ENCODE measurements at places on chromosomes 5 and 9.

GRCh38 chr9:22105005-22105722 lies 96.1 kb upstream of the CDKN2B start:
- DNase-seq: no peak

DNA sequence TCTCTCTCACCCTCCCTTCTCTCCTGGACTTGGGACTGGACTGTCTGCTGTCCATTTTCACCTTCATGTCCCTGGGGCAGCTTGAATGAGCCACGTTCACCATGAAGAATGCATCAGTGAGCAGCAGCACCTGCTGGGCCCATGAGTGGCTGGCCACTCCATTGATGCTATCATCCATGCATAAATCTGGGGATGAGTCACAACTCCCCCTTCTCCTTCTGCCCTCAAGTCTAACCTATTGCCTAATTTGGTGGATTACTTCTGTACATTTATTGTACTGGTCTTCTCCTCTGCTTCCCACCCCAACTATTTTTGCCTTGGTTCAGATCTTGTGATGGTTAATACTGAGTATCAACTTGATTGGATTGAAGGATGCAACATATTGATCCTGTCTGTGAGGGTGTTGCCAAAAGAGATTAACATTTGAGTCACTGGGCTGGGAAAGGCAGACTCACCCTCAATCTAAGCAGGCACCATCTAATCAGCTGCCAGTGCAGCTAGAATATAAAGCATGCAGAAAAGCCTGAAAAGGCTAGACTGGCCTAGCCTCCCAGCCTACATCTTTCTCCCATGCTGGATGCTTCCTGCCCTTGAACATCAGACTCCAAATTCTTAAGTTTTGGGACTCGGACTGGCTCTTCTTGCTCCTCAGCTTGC lies 46.7 kb downstream of the GDNF start:
- no peak for DNase-seq

DNA sequence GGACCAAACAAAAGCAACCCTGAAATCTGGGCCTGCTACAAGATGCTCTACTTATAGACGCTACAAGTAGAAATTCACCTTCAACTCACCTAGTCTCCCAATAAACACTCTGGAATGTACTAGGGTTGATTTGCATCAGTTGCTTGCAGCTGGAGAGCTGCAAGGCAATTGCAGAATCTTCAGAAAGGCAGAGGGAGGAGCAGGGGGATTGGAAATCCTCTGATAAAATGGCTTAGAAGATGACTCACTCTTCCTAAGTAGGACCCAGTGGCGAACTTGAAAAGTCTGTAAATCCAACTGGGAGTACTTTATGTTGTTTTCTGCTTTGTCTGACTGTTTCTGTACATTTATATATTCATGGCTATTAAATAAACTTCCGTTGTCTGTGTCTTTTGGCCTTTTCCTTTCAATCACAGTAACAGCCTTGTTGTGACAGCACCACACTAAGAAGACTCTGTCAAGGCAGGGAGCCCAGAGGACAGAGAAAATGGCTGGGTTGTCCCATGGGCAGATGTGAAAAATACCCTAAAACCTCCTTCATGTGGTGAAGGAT lies 14.7 kb upstream of the MLLT3 start:
- no peak for DNase-seq

DNA sequence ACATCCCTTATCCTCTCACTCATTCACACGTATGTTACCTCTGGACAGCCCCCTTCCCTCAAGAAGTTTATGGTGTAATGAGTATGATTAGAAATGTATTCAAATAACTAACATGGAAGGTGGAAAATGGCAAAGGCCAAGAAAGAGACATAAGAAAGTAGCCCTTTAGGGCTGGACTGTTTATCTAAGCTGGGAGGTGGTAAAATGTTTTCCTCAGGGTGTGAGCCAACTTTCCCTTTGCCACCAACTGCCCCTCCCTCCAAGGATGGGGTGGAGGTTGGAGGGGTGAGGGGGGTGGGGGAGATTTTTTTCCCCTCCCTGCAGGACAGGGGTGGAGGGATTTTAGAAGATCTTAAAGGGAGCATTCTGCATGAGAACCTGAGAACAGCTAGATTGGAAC lies 8.2 kb downstream of the SLC45A2 start:
- no peak for DNase-seq

DNA sequence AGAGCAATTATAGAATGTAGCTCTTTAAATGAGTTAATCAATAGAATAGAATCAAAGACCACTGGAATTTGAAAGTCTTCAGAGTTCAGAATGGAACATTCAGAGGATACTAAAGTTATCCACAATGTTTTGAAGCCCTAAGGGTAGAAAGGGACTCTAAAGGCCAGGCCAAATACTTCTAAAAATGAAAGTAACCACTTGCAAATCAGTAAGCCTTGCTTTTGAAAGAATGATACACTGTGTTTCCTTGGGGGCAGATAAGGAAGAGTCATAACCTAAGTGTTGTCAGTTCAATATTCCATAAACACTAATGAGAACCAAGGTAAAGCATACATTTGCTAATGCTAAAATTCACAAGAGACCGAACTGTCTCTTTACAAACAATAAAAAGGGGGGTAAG lies 813.5 kb downstream of the PTPRD start:
- no peak for DNase-seq

DNA sequence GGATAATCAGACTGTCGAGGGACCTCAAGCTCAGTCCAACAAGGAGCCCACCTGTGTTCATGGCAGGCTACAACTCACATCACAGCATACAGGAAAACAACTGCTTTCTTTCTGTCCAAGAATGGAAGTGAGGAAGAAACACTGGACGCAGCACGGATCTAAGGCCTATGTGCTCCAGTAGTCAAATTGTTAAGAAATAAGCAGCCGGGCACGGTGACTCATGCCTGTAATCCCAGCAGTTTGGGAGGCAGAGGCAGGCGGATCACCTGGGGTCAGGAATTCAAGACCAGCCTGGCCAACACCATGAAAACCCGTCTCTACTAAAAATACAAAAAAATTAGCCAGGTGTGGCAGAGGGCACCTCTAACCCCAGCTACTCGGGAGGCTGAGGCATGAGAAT lies 427.8 kb downstream of the BNC2 start:
- DNase-seq: no peak

DNA sequence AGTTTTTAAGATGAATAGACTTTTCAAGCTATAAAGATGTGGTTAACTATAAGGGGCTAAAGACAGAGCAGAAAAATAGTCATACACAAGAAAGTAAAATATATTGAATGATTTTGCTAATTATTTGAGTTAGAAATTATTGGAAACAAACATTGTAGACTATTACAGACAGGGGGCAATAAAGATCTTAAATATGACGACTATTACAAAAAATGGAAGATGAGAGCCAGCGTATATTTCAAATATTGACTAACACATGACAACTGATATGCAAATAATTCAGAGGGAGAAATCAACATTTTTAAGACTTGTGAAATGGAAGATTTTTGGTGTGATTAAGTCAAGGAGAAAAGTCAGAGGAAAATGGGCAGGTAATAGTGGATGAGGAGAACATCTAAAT lies 520.2 kb upstream of the NUDT12 start:
- DNase-seq: no peak

DNA sequence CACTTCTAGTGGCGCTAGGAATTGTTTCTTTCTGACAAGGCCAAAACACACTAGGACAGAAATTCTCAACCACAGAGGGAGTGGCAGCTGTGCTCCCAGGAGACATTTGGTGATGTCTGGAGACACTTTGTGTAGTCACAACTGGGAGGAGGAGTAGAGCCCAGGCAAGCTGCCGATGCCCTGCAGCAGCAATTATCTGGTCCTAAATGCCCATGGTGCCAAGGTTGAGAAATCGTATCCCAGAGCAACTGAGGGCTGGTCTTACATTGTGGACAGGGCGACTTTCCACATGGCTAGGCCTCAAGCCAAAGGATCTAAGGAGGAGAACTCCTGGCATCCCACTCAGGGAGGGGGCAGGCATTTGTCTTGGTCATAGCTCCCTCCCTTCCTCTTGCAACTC lies 259.9 kb downstream of the GADD45G start:
- peak; percentile 18 for DNase-seq

All from NCI-H2171 treated with DMSO at 0.1 percent for 48 hours (cell line).